ENCODE measurements at places on chromosomes 7 and 10.

DNA sequence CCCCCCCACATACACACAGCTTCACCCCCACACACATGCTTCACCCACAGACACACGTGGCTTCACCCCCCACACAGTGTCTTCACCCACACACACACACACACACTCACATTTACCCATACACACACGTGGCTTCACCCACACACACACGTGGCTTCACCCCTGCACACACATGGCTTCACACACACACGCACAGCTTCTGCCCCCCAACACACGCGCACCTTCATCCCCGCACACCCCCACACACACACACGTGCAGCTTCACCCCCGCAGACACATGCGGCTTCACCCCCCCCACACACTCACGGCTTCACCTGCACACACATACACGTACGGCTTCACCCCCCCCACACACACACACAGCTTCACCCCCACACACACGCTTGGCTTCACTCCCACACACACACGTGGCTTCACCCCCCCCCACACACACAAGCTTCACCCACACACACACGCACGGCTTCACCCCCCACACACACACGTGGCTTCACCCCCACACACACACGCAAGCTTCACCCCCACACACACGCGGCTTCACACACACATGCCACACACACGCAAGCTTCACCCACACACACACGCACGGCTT lies 82.4 kb downstream of the NKX6-2 start:
- DNase-seq = no peak

DNA sequence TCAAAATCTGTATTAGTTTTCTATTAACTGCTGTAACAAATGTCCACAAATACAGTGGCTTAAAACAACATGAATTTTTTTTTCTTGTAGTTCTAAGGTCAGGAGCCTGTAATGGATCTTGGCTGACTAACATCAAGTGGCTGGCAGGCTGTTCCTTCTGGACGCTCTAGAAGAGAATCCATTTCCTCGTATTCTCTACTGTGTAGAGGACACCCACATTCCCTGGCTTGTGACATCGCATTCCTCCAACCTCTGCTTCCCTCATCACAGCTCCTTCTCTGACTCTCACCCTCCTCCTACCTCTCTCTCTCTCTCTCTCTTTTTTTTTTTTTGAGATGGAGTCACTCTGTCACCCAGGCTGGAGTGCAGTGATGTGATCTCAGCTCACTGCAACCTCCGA lies 4.8 kb upstream of the CALHM1 start:
- no peak for DNase-seq

GRCh38 chr7:45026984-45027773 lies 27.2 kb downstream of the CCM2 start:
- peak; percentile 56 for DNase-seq

DNA sequence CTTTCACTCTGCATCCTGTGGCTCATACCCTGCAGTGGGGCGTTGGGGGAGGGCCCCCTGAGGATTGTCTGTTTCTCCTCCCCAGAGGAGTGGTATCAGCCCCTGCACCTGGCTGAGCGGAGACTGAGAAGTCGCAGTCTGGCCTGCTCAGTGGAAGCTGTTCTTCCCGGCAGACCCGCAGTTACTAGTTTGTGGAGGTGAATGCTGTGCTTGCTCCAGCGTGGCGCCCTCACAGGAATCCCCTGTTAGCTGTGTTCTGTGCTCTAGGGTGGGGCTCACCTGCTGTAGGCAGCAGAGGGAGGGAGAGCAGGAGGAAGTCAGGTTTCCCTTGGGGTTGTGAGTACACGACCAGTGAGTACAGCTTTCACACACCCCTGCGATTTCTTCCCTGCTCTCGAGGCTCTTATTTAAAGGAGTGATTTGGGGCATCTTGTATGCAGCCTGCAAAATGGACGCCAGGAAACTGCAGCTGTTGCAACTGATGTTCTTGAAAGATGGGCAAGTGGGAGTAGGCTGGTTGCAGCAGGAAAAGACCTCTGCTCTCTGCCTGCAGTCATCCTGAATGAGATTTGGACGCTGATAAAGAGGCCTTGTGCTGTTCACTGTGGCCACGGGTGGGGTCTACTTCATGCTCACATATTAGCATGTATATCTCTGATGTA lies 66.4 kb downstream of the HK1 start:
- DNase-seq = no peak

DNA sequence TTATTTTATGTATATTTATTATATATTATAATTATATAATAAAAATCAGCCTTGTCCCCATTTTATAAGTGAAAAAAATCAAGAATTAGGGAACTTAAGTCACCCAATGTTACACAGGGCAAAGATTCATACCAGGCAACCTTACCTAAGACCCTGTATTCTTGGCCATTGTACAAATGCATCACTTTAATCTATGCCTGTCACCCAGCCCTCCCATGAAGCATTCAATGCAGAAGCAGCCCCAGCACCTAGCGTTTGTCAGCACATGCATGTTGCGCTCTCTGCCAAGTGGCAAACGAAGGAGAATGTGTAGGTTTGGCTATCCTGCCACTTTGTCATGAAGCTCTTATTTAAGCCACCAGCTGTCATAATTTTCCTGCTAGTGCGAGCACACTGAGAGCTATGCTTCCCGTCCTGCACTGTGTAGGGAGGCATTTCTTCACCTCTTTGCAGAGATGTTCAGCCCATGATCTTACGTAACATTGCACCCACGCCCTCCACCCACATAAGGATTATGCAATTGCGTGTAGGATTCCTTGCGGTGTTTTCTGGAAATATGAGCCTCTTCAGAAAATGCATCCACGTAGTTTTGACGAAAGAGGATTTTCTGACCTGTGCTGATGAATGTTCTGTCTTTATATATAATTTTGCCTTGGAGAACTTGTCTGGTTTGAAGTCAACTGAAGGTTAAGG lies 7.7 kb upstream of the COBL start:
- peak; percentile 75 for DNase-seq

DNA sequence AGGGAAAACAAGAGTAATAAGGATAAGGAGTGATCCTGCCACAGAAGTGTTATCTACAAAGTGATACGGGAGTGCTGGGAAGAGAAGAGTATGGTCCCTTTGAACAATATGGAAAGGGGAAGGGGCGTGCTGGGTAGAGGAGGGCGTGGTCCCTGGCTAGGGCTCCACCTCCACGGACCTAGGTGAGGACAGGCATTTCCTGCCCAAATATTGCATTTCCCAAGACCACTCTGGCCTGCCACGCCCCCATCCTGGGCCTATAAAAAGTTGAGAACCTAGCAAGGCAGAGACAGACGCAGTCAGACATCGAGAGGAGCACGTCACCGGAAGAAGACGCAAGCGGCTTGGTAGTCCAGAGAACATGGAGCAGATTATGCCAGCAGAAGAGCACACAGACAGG lies 22.8 kb downstream of the VSTM4 start:
- DNase-seq = no peak
